HT1080 (cell line): ENCODE measurements at places on chromosomes 5 and 9.

DNA sequence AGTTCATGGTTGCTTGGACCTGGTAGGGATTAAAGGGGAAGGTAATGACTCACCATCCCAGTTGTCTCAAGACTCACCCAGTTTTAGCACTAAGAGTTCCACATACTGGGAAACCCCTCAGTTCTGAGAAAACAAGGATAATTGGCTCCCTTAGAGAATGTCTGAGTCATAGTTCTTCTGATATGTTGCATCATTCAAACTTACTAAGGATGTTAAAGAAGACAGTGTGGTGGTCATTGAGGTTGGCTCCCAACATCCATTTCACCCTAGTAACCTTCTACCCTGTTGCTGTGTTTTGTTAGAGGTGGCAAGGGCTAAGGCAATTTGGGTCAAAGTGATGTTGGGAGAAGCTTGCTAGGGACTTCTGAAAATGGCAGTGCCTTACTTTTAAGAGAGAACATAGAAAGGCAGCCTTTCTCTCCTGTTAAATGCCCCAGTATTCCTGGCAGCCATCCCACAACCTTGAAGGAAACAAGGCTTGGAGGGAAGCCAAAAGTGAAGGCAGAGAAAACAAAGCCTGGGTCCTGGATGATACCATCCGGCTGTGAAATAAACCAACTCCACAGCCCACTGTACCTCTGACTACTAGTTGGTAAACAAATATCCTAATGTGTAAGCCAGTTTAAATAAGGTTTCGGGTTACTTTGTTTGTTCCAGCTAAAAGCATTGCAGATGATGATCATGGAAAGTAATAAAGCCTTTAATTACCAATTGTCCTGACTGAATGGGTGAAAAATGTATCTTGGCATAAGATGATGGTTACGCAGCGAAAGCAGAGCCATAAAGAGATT lies 80.4 kb upstream of the ADAMTSL1 start:
- peak; percentile 98 for DNase-seq

DNA sequence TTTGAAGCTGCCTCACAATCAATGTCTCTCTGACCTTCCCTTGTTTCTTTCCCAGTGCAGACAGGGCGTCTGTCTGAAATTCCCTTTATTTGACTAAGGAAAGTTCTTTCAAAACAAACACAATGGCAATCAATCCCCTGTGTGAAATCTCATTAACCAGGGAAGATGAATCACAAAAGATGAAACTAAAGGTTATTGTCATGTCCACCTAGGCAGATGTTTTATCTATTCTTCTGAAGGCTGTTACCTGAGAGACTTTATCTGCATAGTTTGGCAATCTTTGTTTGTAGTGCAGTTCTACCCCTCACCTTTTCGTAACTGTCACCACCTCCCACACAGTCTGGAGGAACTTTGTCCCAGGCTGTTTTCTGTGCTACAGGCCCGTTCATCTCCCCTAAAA lies 217.5 kb upstream of the RIOK2 start:
- DNase-seq = no peak

GRCh38 chr5:134902071-134902801 lies 2.7 kb upstream of the PCBD2 start:
- DNase-seq = peak; percentile 13

DNA sequence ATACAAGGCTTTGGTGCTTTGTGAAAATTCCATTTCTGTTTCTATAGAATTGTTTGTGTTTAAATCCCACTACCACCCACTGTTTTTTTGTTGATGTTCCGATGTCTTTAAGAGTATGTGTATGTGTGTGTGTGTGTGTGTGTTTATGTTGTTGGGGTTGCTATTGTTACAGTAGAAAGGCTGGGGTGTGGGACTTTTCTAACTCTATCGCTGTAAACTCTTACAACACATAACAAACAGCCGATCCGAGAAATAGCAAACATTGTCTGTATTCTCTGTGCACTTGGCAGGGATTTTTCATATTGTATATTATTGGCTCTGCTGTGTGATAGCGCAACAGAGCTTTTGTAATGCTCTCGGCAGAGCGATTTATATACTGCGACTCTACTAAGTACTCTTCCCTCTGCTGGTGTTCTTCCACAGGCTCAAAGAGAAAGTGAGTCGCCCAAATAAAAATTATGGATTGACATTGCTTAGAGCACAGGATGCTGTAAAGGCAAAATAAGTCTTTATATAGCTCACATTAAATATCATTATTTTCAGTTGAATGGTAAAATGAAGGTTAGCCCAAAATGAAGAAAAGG lies 492.2 kb upstream of the ARRDC3 start:
- DNase-seq = no peak

DNA sequence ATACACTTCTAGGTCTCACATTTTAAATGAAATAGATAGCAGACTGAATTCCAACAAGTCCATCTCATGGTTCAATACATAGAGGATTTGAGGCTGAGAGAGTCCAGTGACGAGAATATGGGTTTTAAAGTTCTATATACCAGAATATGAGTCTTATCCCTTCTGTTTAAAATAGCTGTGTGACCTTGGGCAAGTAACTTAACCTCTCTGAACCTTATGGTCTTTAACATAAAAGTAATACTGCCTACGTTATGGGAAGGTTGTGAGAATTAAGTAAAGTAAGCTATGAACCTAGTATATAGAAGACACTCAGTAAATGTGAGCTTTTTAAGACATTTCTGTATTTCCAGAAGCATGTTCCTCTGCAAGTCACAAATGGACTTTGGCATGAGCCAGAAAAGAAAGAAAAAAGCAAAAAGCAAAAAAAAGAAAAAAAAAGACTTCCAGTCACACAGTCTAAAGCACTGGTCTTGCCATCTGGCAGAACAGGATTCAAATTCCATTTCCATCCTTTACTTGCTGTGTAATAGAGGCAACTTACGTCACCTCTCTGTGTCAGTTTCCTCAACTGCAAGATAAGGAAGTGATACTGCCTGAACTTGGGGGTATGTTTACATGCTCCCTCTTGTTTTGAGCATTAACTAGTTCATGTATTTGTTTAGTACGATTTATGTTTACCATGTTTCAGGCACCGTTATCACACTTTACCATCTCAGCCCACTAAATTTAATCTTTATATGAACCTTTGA lies 248.2 kb downstream of the TRIM32 start:
- DNase-seq = no peak

DNA sequence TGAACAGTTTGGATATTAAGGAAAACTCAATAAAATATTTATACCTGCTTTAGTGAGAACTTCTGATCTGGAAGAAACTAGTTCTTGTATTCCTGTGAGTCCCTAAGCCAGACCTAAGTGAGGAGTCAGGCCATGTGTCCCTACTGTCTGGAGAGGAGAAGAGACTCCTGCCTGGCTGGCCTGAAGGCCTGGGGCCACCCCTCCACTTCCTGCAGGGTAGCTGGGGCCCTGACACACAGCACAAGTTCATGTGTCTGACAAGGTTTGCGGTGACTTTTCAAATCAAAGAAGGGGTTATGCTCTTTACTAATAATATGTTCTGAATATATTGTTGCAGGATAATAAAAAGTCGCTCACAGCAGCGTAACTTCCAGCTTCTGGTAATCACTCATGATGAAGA lies 16.1 kb upstream of the IL13 start:
- DNase-seq = no peak

GRCh38 chr9:18980189-18980588 lies 52.8 kb downstream of the SAXO1 start:
- DNase-seq = peak; percentile 8

GRCh38 chr9:37302277-37302676 lies 120.2 kb upstream of the GRHPR start:
- no peak for DNase-seq

DNA sequence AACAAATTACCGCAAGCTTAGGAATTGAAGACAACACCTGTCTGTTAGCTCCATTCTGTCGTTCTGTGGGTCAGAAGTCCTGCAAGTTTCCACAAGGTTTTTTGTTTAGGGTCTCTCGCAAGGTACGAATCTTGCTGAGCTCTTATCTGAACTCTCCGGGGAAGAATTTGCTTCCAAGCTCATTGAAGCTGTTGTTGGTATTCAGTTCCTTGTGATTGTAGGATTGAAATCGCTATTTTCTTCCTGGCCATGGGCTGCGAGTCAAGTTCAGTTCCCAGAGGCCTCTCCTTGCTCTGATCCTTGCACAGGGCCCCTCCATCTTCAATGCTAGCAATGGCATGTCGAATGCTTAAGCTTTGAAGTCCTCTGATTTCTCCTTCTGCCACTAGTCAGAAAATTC lies 53.5 kb upstream of the CNTLN start:
- DNase-seq = no peak

DNA sequence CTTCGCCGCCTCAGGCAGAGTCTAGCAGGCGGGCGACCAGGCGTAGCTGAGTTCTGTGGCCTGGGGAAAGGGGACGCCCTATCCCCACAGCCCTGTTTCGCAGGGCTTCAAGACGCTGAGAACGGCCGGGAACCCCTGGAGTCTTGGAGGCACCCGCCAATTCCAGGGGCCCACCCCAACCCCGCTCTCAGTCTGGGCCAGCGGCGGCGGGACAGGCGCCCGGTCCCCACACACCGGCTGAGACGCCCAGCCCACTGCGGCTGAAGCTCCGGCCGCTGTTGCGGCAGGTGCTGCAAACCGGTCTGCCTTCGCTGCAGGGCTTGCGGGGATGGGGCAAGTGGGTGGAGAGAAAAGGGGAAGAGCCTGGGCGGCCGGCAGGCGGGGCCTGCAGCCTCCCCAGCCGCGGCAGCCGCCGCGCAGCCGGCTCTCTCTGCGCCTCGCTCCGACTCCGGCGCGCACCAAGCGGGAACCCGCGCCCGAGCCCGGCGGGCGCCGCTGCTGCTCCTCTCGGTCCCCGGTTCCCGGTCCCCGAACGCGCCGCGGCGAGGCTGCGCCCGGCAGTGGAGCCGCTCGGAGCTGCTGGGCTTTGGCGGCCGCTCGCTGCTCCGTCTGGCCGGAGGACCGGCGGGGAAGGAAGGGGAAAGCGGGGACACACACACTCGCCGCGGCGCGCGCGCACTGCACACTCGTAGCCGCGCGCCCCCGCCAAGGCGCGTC lies at the start of gene PIP5K1B:
PIP5K1B (plus strand) TSS at position 427 of the 717 bp plus-strand sequence. CDS start 117,375 bp downstream, outside the sequence.
- no peak for DNase-seq

DNA sequence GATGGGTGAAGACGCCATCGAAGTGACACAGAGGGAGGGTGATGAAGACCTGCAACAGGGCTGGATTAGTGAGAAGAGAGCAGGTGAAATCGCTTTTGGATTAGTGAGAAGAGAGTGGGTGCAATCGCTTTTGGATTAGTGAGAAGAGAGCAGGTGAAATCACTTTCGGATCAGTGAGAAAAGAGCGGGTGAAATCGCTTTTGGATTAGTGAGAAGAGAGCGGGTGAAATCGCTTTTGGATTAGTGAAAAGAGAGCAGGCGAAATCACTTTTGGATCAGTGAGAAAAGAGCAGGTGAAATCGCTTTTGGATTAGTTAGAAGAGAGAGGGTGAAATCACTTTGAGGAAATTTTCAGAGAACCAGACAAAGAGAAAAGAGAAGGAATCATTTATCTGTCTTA lies 67.2 kb upstream of the TRIO start:
- DNase-seq = no peak

- DNase-seq = no peak
Measured at GRCh38 chr5:33531037-33531298, 90.2 kb downstream of the TARS1 start.

DNA sequence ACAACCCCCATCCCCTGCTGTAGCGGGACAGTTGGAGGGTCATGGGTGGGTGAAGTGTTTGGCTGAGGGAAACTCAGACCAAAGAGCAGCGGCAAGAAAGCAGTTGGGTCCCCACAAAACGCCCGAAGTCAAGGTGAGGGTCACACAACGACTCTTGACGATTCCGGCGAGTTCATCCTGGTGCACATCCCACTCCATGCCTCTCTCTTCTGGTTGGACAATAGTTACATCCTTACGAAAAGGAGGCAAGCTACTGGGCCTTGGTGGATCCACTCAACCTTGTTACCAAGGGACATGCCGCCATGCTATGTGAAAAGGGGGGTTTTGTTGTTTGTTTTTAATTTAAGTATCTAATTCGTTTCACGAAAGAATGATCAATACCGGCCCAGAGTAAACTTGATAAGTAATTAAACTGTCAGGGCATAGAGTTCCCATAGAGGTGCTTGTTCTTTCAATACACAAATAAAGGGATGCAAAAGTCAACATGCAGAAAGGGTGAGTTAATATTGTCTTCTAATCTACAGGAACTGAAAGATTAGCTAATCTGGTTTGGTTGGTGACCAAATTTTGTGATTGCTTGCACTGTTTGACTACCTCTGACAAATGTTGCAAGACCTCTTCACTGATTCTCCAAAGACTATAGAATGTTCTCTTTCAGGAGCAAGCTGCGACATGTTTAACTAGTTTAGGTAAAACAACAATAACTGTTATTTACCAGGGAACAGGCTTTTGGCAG lies 732 bp upstream of the SMIM15 start:
- DNase-seq = peak; percentile 51

DNA sequence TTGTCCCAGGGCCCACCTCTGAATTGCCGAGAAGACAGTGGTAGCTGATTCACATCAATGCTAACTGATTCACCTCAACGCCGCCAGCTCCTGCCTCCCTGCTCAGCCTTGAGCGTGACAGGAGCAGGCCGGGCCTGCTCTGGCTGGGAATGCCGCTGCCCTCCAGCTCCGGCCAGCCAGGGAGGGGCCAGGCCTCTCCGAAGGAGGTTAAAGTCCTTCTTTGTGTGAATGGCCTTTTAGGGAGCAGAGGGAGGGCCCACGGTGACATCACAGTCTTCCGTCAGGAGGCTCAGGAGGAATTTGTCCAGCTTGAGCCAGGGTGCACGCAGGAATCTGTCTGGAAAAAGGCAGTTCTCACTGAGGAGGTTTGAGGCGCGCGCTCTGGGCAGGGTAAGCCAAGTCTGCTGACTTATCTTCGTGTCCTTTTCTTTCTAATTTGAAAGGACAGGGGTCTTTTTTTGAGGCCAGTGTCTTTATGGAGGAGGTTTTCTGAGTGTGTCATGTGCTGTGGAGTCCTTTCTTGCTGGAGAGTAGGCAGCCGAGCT lies 82.7 kb downstream of the C9orf152 start:
- DNase-seq = peak; percentile 87

DNA sequence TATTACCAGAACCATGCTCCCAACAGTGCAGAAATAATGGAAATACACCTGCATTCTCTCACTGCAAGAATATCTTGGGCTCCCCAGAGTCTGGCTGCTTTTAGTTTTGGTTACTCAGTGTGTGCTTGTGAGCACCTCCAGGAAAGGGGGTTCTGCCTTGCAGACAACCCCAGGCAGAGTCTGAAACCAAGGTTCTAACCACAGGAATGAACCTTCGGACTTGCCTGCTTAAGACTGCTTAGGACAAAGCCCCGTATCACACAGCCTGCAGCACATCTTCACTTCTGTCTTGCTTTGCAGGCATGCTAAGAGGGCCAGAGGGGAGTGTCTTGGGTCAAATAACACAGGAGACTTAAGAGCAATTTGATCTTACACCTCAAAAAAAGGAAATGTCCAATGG lies 94.8 kb upstream of the SPATA31C2 start:
- DNase-seq = no peak
